CD4-positive, CD25-positive, alpha-beta regulatory T cell (primary cell): ENCODE measurements at places on chromosomes 5 and 9. TPM values are rescaled to one million over a fixed set of nuclear protein-coding genes. Genes with fewer than 3 reads are reported as not detected.

C5orf46 gene
- not detected for total RNA-seq

FER gene
- 12.0 TPM for total RNA-seq

IL9 gene
- not detected for total RNA-seq

MVB12B gene
- total RNA-seq, result 5.1 TPM

DNA sequence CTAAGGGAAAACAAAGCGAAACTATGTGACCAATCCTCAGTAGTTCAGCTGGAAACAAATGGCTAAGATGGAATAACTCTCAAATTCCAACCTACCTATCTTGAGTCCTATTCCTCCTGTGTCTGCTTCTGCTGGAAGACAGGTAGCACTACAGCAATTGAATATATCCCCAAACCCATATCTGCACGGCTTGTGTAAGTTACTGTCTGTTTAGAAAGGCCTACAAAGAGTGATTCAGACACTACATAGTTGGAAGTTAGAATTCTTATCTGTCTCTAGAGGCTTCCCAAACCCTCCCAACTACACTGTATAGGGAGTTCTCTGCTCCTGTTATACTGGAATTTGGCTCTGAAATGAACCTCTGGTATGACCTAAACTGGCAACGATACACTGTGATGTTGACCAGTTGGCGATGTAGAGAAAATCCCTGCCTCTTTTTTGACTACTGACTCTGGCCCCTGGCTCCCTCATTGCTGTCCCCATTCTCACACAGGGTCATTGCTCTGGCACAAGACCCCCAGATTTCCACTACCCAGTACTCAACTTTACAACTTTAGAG is 22.6 kb upstream of the NADK2 start:
- no peak overlapping the region for H3K4me3 ChIP-seq
- no peaks in the 10 kb centered on the region for H3K36me3 ChIP-seq
- H3K27ac ChIP-seq, result no peak overlapping the region

GRCh38 chr9:93826209-93826608 is 128.9 kb downstream of the BARX1 start:
- H3K27me3 ChIP-seq, result no peaks in the 10 kb centered on the region
- peak; percentile 37 for DNase-seq
- no peak overlapping the region for H3K4me3 ChIP-seq
- H3K4me1 ChIP-seq, result peaks cover 14% of the 10 kb centered on the region
- H3K36me3 ChIP-seq, result no peaks in the 10 kb centered on the region
- no peak overlapping the region for H3K27ac ChIP-seq

DNA sequence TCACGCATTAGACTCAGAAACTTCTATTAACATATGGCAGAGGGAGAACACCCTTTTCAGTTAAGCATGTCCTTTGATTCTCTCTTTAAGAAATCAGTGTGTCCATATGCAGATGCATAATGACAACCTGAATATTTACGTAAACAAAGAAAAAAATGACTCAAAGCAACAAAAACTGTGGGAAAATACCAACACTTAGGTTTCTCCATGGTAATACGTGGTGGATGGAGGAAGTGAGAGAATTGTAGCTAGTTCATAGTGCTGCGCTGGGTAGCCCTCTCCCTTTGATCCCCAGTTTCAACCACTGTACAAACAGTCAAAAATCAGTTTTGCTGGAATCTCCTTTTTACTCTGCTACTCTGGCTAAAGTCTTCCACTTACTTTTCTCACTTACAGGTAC is 2.0 kb upstream of the MAP3K1 start:
- no peaks in the 10 kb centered on the region for H3K36me3 ChIP-seq
- H3K4me3 ChIP-seq, result peak overlapping the region; percentile 2
- H3K4me1 ChIP-seq, result peaks cover 11% of the 10 kb centered on the region
- H3K27me3 ChIP-seq, result no peaks in the 10 kb centered on the region
- DNase-seq, result no peak

- no peaks in the 10 kb centered on the region for H3K36me3 ChIP-seq
- peak; percentile 20 for DNase-seq
- H3K27me3 ChIP-seq, result peaks cover 6% of the 10 kb centered on the region
- no peak overlapping the region for H3K4me3 ChIP-seq
- H3K4me1 ChIP-seq, result peaks cover 11% of the 10 kb centered on the region
These were observed 2.1 kb downstream of the CA9 start for GRCh38 chr9:35675732-35676392.
